ENCODE measurements at places on chromosomes 5 and 9.

- DNase-seq: no peak
Measured at GRCh38 chr5:103041071-103041676, 78.8 kb downstream of the GIN1 start.

GRCh38 chr9:68480807-68481206 is 59.9 kb downstream of the TMEM252 start:
- no peak for DNase-seq

GRCh38 chr5:157252711-157253465 is 13.0 kb upstream of the CYFIP2 start:
- no peak for DNase-seq

DNA sequence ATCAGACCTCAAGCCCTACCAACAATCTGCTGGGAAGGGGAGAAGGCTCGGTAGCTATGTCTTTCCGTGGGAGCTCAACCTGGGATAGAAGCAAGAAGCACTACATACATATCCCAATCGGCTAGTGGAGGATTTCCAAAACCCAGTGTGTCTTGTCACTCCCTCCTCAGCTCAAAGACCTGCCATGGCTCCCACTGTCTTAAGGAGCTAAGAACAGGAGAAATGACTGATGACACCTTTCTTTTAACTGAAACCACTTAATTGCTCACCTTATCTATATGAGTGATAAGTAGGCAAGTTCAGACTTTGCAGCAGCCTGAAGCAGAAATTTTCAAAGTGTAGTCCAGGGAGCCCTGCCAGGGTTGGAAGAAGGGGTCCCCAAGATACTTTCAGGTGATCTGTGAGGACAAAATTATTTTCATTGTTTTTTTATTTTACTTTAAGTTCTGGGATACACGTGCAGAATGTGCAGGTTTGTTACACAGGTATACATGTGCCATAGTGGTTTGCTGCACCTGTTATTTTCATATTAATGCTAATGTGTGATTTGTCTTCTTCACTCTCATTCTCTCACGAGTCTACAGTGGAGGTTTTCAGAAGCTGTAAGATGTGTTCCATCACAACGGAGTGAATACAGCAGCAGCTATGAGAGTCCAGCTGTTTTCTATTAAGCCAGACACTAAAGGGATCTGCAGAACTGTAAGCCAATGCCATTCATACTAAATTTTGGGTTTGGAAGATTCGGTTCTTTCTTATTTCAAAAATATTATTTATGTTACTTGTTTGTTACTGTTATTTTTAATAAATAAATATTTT is 41.4 kb downstream of the PAX5 start:
- DNase-seq: no peak

DNA sequence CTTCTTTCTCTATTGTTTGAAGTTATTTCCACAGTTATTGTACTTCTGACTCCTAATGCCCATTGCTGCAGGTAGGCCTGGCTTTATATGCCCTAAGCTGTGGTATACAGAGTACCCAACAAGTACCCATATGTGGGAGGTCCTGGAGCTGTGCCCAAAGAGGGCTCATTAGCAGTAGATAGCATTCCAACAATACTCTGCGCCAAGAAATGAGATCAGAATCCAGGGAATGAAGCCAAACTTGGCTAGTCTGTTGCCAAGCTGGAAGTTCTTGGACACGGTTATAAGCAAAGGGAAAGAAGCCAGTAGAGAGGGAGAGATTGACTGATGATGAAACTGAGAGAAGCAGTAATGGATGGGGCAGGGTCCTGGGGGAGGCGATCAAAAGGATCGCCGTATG is 29.7 kb upstream of the FAM169A start:
- no peak for DNase-seq

DNA sequence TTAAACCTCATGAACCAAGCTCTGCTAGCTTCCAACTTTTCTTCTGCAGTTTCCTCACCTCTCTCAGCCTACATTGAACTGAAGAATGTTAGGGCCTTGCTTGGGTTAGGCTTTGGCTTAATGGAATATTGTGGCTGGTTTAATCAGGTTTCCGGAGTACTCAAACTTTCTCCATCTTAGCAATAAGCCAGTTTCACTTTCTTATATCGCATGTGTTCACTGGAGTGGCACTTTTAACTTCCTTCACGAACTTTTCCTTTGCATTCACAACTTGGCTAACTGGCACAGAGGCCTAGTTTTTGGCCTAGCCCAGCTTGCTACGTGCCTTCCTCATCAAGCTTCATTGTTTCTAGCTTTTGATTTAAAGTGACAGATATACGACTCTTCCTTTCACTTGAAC is 81.0 kb upstream of the MAST4 start:
- no peak for DNase-seq

DNA sequence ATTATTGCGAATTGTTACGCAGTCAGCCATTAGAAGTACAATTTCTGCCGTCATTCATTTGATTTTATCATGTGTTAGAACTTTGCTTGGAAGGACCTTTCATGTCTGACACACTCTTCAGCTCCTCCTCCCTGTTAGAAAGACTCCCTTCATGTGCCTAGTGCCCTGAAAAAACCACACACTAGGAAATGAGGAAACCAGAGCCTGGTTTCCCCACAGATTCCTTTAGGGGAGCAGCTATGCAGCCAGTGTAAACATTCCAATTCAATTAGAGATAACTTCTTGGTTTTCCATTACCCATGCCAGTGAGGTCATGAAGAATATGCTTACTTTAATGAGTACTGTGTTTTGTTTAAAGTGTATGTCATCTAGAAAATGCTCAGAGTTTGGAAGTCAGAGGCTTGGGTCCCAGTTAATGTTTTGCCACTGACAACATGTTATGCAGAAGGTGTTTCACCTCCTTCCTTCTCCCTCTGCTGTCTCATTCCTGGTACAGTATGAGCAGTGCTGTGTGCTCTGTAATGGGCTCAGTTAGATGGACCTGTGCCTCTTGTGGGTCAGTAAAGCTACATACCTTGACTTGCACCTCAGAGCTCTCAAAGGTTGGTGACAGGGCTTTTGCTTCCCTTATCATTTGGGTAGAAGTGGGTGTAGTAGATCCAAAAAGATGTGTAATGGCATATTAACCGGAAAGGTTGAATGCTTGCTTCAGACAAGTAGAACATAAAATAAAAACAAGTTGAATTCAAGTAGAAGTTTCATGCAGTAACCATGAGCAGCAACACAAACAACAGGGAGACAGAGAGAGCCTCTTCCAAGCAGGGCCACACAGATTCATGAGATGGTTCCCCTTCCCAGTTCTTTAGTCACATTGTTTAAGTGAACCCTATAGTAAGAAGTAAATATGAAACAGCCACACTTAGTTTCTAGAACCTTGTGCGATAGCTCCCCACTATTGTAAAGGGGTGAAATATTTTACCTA is 52.6 kb upstream of the TNFAIP8 start:
- DNase-seq: no peak

GRCh38 chr9:115305543-115305942 is 187.6 kb upstream of the TNC start:
- DNase-seq: no peak

All from stimulated activated CD4-positive, alpha-beta T cell treated with anti-CD3 and anti-CD28 coated beads, TNF-alpha, amount 100 ng/mL, for 24 hours (primary cell).